Hippocampal formation (tissue), 2 donors: ENCODE measurements at places on chromosomes 11 and 22.

GRCh38 chr11:57279116-57279515 is 42.1 kb upstream of the APLNR start:
- DNase-seq, result no peak

GRCh38 chr22:33684087-33684486 is 236.2 kb downstream of the LARGE1 start:
- DNase-seq, result no peak

- no peak for DNase-seq
Measured at GRCh38 chr22:38165922-38166593, 15.6 kb downstream of the PLA2G6 start.

GRCh38 chr11:13368041-13368446 is 90.5 kb downstream of the BMAL1 start:
- no peak for DNase-seq

DNA sequence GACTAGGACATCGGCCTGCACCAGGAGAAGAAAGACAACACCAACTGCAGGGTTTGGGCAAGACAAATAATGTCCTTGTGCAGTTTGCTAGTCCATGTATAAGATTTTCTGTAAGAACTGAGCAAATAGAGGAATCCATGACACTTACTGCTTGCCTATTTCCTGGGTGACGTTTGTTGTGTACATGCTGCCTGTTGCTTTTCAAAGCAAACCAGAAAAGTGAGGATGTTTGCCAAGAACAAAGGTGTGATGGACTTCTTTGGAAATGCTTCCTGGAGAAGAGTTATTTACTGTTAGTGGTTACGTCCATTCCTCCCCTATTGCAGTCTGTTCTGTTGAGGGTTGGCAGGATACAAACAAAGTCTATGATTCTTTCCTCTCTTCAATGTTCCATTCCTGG is 126.5 kb downstream of the CASP12 start:
- DNase-seq, result no peak

DNA sequence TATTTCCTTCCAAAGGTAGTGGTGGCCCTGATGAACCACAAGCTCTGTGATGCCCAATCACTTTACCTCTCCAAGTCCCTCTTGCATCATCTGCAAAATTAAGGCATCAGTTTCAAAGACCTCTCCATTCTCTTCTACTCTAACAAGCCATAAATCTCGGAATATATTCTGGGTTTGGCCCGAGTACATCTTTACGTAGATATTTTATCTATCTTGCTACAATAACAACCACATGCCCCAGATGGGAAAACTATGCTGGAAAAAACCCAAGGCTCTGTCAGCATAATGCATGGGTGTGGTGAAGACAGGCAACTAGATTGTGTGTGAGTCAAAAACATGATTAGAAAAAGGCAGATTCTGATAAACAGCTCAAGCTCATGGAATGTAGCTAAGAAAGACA is 228.2 kb upstream of the BLID start:
- DNase-seq, result no peak

DNA sequence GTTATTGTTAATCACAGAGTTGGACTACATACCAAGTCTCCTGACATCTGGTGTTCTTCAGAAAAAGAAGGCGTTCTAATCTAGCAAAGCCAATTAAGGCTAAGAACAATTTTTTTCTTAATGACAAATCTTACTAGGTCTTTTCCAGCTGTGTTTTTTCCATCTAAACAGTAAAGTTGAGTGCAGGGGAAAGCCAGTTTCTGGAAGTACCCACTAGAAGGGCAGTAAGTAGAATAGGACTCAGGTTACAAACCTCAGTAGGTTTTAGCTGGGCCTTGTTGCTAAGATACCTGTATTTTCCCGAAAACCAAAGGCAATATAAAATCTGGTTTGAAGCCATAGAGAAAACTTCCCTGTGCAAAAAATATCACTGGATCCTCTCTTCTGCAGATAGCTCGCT is 351.9 kb downstream of the ETS1 start:
- DNase-seq, result no peak

DNA sequence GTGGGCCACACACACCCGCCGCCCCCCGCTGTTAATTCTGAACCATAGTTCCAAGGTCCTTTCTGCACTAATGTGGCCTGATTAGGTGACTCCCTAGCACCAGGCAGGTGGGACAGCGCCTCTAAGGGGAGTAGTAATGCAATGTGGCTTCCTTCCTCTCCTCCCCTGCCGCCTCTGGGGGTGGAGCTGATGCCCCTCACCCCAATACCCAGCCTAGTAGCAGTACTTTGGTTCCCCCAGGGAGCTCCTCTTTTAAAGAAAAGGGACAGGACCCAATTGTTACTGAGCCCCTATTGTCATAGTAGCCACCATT is 14.4 kb downstream of the RTN4RL2 start:
- DNase-seq, result no peak

- DNase-seq, result no peak
Measured at GRCh38 chr11:96122601-96123074, 198.7 kb upstream of the MTMR2 start.

DNA sequence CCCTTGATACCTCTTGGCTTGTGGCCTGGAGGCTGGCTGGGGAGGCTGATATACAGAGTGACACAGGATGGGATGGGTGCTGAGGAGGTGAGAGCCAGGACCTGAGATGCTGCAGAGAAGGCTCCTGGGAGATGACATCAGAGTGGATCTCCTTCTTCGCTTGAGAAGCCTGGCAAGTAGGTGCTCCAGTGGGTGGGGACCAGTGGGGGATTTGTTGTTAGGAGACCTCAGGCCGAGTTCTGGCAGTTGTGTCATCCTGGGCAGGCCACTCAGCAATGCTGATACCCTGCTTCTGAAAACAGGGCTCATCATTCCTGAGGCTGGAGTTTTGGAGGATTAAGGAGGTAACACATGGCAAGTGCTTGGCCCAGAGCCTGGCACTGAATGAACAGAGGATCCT is 1.9 kb upstream of the NDUFV1 start:
- DNase-seq, result no peak

- no peak for DNase-seq
Measured at GRCh38 chr11:17554487-17554886, 7.4 kb downstream of the OTOG start.

DNA sequence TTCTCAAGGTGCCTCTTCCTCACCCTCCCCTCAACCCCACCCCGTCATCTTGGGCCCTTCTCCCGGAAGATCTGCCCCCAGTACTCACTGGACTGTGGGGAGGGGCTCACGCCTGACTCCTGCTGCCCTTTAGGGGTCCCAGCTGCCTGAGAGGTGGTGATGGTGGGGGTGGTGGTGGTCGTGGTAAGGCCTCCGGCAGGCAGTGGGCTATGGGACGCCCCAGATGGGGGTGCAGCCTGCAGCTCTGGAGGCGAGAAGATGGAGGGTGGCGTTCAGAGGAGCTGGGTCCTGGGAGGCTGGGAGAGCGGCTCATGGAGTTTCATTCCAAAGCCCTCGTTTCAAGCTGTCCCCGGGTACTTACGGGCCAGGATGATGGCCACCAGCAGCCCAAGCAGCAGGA is 820 bp downstream of the MFRP start:
- no peak for DNase-seq

DNA sequence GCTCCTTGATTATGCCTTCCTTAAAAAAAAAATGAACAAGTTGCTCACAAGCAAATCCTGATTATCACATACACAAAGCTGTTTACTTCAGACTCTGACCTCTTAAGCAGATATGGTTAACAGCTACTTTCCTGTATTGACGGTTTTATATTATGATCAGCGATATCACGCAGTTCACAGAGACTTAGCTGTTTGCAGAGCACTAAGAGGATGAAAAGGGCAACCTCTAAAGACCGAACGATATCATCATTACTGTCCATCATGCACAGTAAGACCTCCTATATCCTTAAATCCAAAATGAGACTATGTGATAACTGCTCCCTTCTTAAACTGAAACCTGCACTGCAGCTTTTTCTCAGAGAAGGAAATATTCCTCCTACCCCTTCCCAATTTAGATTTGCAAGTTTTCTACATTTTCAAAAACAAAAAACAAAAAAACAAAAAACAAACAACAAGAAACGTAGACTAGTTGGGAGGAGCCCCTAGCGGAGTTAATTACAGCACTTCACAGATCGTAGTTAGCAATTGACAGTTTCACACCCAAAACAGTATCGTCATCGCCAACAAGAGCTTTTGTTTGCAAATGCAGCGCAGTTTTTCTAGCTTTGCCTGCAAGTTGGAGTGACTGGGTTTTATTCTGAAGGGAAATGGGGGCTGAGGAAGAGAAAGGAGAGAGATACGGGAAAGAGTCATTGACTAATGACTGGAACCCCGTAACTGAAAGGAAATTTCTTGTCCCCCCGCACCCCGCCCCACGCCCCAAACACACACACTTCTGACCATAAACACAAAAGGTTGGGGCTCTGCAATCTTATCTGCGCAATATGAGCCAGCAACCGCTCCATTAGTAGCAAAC is 1.2 kb downstream of the DDX6 start:
- DNase-seq, result peak; percentile 74

DNA sequence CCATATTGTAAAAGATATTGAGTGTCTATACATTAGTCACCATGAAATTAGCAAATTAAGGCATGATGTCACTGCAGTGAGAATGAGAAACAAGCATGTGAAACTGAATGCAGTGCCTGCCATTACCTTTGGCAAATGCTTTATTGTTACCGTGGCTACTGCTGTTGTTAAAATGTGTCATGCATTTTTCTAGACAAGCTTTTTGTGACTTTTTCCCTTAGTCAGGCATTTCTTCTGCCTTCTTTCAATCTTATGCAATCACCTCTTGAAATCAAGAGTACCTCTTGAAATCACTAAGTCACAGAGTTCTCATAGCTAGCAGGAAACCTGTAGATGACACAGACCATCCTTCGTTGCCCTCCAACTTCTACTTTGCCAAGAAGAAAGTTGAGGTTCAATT is 461.7 kb upstream of the TENM4 start:
- DNase-seq, result no peak

GRCh38 chr22:36226189-36226588 is 13.1 kb downstream of the APOL2 start:
- no peak for DNase-seq

- DNase-seq, result no peak
Measured at GRCh38 chr11:13010749-13011465, 1.8 kb downstream of the RASSF10 start.

- DNase-seq, result no peak
Measured at GRCh38 chr11:118002010-118002540, 15.9 kb downstream of the IL10RA start.

DNA sequence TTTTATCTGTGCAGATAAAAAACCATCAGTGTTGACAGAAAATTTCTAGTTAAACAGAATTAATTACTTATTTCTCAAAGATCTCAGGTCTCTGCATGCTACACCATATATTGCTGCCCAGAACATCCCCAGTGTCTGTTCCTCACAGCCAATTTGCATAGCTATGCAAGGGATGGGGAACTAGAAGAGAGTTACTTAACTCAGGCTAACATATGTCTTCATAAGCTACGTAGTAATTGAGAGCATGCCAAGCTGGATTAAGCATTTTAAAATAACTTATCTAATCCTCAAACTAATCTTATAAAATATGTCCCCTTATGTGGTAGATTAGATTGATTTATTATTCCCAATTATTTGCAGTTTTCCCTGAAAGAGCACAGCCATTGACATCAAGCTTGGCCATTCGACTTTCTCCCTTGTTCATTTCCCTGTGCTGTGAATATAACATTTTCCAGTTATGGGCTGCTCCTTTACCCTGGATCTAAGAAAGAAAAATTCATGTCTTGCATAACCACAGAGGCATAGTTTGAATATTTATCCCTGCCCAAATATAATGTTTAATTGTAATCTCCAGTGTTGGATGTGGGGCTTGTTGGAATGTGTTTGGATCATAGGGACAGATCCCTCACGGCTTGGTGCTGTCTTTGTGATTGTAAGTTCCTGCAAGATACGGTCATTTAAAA is 69.1 kb downstream of the C11orf87 start:
- DNase-seq, result no peak

GRCh38 chr22:20604776-20605221 is 97.4 kb downstream of the MED15 start:
- no peak for DNase-seq

DNA sequence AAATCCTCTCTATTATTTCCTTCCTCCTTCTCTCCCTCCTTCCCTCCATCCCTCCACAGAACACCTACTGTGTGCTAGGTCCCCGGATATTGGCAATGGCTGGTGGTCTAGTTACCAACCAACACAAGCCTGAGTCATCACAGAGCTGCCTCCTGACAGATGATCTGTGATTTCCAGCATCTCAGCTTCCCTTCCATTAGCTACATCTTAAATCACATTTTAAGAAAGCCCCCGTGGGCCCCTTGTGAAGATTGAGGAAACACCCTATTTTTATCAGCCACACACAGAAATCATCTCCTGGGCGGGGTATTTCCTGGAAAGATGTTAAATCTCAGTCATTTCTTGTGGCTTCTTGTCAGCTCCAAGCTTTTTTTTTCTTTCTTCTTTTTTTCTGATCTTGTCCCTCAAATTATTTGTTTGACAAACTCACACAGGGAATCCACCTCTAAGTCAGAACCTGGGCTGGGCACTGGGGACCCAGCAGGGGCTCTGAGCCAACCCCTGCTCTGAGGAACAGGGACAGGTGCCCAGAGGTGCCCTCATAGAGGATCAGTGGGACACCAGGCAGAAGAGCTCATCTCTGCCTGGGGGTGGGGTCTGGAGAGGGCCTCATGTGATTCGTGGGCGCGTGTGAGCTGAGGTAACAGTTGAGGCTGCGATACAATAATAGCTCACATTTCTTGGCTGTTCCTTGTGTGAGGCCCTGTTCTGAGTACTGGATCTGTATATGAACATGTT is 42.4 kb downstream of the CACNA1I start:
- no peak for DNase-seq

- peak; percentile 58 for DNase-seq
Measured at GRCh38 chr11:16785520-16786128, 47.2 kb downstream of the C11orf58 start.

DNA sequence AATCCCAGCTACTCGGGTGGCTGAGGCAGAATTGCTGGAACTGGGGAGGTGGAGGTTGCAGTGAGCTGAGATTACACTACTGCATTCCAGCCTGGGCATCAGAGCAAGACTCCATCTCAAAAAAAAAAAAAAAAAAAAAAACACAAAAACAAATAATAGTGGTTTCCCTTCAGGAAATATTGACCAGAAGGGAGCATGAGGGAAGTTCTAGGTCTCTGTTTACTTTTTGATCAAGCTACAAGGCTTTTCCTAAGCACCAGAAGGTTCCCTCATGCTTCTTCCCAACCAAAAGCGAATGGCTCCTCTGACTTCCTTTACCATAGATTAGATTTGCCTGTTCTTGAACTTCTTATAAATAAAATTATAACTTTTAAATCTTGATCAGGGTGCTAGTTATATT is 18.3 kb downstream of the MYO18B start:
- no peak for DNase-seq

DNA sequence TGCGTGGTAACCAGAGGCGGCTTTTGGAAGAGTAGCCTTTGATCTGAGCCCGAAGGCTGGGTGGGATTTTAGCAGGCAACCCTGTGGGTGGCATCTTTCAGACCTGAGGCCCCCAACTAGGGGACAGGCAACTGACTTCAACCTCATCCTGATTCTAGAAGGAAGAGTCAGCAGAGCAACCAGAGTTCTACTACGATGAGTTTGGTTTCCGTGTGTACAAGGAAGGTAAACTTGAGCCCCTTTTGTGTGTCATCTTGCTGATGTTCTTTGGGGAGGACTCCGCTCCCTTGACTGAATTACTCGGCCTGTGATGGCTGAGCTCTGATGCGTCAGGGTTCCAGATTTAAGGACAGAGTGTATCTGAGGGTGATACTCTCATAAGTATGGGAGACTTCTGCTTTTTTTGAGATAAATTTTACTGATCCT is 31.6 kb downstream of the SGSM3 start:
- DNase-seq, result no peak
